ENCODE measurements at places on chromosomes 16 and 17. TPM values are rescaled to one million over a fixed set of nuclear protein-coding genes. Genes with fewer than 3 reads are reported as not detected.

DNA sequence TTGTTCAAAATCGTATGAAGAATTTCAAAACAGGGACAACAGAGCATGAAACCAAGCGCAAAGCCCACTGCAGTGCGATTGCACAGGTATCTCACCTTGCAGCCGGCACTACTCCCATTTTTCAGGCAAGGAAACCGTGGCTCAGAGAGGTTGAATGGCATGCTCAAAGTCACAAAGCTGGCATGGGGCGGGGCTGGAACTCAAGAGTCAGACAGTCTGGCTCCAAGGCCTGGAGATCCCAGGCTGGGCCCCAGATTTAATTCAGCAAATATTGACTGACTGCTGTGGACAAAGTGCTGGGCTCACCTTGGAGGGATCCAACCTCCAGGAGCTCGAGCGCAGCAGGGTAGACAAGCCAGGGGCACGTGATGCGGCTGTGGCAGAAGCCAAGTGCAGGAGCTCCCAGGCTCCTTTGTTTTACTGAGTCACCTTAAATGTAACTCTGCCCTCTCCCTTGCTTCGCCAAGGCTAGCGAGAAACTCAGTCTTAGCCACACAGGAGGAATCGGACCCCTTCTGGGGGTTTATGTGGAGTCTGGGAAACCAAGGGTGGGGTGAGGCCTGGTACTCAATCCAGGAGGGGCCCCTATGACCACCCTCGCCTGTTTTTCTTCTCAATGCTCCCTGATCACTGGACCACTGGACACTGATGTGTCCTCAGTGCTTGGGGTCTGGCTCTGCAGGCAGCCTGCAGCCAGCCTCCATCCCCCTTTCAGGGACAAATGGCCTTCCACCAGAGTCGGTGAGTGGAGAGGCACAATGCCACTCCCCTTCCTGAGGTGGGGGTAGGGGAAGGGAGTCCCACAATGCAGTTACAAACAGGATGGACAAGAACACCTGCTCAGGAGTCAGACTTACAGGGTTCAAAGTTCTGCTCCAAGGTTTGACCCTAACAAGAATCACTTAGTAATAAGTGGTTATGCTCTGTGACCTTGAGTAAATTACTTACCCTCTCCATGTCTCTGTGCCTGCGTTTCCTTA lies 3.9 kb upstream of the SPATA20 start:
- H3K36me3 ChIP-seq, result no peaks in the 10 kb centered on the region
- peak overlapping the region; percentile 59 for H3K4me3 ChIP-seq
- no peak for DNase-seq
- peak overlapping the region; percentile 95 for H3K27ac ChIP-seq

- 0 out of 2 replicates have a peak, but pooled peaks cover 2% of the 10 kb centered on the region for H3K4me1 ChIP-seq
- no peaks in the 10 kb centered on the region for H3K36me3 ChIP-seq
- no peaks in the 10 kb centered on the region for H3K27me3 ChIP-seq
- DNase-seq, result no peak
Measured at GRCh38 chr16:50303605-50304466, 37.5 kb downstream of the ADCY7 start.

- H3K36me3 ChIP-seq, result no peaks in the 10 kb centered on the region
- peaks cover 6% of the 10 kb centered on the region for H3K4me1 ChIP-seq
- peak overlapping the region; percentile 91 for H3K27ac ChIP-seq
- DNase-seq, result no peak
- H3K27me3 ChIP-seq, result no peaks in the 10 kb centered on the region
- peak overlapping the region; percentile 16 for H3K4me3 ChIP-seq
Measured at GRCh38 chr17:45948881-45949624, 50.0 kb upstream of the STH start.

DNA sequence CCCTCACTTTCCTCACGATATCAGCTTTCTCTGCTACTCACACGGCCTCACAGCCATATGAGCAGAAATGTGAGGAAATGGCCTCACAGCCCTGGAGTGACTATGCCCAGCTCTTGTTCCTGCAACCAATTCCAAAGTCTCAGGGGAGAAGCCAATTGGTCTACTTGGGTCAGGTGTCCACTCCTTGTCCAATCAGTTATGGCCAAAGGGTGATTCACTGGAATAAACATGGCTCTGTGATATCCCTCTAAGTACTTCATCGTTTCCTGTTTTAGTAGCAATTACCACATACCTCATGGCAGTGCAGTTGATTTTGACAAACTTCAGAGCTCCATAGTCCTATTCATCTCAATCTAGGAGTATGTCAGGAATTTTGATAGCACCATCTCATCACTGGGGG lies 195.4 kb downstream of the KATNIP start:
- no peak overlapping the region for H3K4me3 ChIP-seq
- H3K36me3 ChIP-seq, result no peaks in the 10 kb centered on the region
- no peaks in the 10 kb centered on the region for H3K27me3 ChIP-seq
- no peaks in the 10 kb centered on the region for H3K4me1 ChIP-seq

DNA sequence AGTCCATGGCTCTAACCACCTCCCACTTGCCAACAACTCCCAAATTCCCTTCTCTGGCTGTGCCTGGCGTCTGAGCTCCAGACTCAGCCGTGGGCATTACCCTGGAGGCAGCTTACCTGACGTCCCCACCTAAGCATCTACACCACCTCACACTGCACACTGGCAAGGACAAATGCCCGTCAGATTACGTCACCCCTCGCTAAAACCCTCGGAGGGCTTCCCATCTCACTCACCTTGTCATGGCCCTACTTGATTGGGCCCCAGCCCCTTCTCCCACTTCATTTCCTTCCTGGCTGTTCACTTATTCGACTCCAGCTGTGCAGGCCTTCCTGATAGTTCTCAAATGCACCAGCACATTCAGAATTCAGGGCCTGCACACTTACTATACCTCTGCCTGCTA lies 13.4 kb downstream of the ALOXE3 start:
- H3K4me3 ChIP-seq, result no peak overlapping the region
- no peak overlapping the region for H3K27ac ChIP-seq
- no peaks in the 10 kb centered on the region for H3K27me3 ChIP-seq
- DNase-seq, result no peak

- H3K27me3 ChIP-seq, result no peaks in the 10 kb centered on the region
- H3K4me1 ChIP-seq, result no peaks in the 10 kb centered on the region
- DNase-seq, result no peak
- no peak overlapping the region for H3K27ac ChIP-seq
Measured at GRCh38 chr17:33080091-33080490, 88.4 kb downstream of the SPACA3 start.

DNA sequence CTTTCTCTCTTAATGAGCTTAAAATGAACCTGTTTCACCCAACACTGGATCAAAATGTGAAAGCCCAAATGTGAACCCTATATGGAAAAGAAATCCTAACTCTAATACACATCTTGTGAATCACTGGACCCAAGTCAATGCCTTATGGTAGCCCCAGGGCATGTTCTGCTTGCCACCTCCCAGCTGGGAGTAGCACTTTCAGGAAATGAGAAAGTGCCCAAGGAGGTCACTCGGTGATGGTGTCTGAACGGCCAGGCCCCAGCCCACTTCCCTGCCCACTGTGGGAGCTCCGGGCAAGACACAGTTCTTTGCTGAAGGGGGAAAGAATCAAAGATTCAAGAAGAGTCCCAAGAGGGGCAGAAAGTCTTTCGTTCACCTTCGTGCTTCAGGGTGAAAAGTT lies 46.1 kb downstream of the GTF3C1 start:
- H3K4me3 ChIP-seq, result no peak overlapping the region
- no peaks in the 10 kb centered on the region for H3K4me1 ChIP-seq
- H3K36me3 ChIP-seq, result peaks cover 30% of the 10 kb centered on the region
- H3K27me3 ChIP-seq, result no peaks in the 10 kb centered on the region

DNA sequence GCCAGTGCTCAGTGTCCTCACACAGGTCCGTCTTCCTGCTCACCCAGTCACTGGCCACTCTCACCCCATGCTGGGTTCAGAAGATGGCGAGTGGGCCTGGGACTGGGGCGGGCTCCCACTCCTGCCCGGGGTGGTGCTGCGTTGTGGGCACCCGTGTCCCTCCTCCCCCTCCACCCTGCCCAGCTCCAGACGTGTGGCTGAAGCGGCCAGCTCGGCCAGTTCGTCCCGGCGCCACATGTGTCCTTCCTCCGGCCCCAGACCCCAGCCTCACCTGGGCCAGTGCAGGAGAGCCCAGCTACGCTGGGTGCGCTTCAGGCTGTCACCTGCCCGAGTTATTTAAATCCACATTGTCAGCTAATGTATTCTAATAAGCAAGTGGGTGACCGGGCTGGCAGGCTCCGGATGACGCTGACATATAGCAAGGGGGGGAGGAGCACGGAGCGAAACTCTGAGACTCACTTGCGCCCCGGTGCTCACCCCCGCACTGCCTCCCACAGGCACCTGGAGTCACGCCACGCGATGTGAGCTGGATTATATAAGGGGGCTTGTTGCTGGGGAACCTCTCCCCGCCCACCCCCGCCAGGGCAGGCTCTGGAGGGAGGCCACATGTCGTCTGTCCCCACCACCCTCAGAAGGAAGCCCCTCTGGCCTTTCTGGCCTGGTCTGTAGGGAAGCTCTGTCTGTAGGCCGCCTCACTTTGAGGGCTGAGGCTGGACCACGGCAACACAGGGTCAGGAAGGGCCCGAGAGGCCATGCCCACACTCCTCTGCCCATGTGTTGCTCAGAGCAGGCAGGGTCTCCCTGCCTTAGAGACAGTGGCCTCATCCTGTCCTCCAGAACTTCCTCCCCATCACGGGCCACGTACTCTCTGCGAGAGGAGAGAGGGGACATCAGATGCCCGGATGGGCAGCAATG lies 7.1 kb upstream of the BAIAP2 start:
- no peaks in the 10 kb centered on the region for H3K27me3 ChIP-seq
- no peak overlapping the region for H3K27ac ChIP-seq
- no peaks in the 10 kb centered on the region for H3K36me3 ChIP-seq
- peaks cover 8% of the 10 kb centered on the region for H3K4me1 ChIP-seq

GRCh38 chr16:88784074-88784855 lies 755 bp downstream of the PIEZO1 start:
- peak overlapping the region; percentile 85 for H3K27ac ChIP-seq
- peaks cover 30% of the 10 kb centered on the region for H3K4me1 ChIP-seq

- no peak overlapping the region for H3K4me3 ChIP-seq
- peaks cover 30% of the 10 kb centered on the region for H3K4me1 ChIP-seq
- peak overlapping the region; percentile 81 for H3K27ac ChIP-seq
- H3K36me3 ChIP-seq, result no peaks in the 10 kb centered on the region
- H3K27me3 ChIP-seq, result no peaks in the 10 kb centered on the region
Measured at GRCh38 chr16:69481901-69482341, 57.5 kb downstream of the CYB5B start.

TBC1D3K gene
- total RNA-seq, result 1.5 TPM

PRAC1 gene
- not detected for total RNA-seq

GUCY2D gene
- not detected for total RNA-seq

C17orf58 gene
- 15.6 TPM for total RNA-seq

Data from Panc1 (cell line).